ENCODE measurements at places on chromosomes 4 and X.
A peak's percentile ranks its signal among the peaks of the same experiment; 100 is the strongest.

- no peak for DNase-seq
Measured at GRCh38 chrX:44042751-44043150, 69.6 kb upstream of the NDP start.

GRCh38 chr4:41611881-41612871, 74.2 kb downstream of the LIMCH1 start:
- peak; percentile 24 for DNase-seq

DNA sequence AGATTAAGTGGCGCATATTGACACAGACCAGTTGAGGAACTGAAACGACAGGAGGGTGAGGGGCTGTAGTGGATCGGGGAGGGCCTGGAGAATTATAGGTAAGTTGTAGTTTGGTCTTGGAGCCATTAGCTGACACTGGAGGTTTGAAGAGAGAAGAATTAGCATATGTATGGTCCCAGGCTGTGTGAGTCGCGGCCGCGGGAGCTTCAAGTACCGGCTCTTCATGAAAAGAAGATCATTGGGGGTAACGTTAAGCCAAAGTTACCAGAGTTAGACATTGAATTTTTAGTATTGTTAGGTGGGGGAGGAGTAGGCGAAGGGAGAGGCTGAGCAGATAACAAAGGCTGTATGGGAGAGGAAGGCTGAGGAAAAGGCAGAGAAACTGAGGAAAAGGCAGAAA, 56.5 kb downstream of the ZNF674 start:
- peak; percentile 18 for DNase-seq

GRCh38 chr4:68076194-68076593, 53.5 kb downstream of the TMPRSS11F start:
- peak; percentile 31 for DNase-seq

GRCh38 chr4:15884666-15885065, 53.9 kb downstream of the FGFBP1 start:
- DNase-seq, result no peak

- no peak for DNase-seq
Measured at GRCh38 chr4:25330335-25330734, 17.8 kb downstream of the ZCCHC4 start.

GRCh38 chr4:53306729-53307128, 59.1 kb downstream of the SCFD2 start:
- DNase-seq, result no peak

DNA sequence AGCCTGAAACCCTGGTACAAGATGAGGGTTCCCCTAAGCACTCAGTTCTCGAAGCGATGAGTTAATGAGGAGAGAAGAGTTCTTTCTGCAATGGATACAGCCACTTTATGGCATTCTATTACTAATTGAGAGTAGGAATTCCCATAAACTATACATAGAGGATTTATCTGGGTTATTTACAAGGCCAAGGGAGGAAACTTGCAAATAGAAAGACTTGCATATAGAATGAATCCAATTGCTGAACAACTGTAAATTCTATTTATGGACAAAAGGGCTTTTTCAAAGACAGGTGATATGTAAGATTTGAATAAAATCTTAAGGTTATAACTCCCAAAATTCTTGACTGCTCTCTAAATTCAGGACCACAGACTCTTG, 182.2 kb downstream of the PPARGC1A start:
- no peak for DNase-seq

DNA sequence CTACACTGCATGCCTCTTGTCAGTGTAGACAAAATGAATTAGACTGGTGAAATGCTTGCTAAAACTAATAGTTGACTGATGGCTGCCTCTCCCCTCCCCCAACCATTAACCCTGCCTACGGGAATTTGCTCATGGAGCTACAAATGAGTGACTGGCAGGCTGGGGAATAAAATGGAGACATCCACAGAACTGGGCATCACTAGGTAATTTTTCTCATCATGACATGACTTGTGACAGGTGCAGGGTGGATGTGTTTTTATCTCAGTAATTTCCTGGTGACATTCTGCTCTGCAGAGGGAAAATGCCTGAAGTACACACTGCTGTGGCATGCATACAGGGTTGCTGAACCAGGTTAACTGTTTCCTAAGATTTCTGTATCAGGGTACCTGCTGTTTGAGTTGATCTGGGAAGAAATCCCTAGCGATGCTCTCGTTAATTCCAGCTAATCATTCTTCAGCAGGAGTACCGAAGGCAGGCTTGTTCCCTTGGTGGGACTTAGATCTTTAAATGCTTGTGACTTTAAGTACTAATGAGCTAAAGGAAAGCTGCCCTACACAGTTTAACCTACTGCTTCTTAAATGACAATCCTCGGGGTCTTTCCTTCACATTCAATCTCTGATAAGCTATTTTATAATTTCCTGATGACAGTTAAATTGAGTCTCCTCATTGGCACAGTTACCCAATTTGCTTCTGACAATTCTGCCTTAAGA, 376.3 kb upstream of the LCORL start:
- no peak for DNase-seq

GRCh38 chr4:3424522-3425095, 17.2 kb upstream of the HGFAC start:
- no peak for DNase-seq

DNA sequence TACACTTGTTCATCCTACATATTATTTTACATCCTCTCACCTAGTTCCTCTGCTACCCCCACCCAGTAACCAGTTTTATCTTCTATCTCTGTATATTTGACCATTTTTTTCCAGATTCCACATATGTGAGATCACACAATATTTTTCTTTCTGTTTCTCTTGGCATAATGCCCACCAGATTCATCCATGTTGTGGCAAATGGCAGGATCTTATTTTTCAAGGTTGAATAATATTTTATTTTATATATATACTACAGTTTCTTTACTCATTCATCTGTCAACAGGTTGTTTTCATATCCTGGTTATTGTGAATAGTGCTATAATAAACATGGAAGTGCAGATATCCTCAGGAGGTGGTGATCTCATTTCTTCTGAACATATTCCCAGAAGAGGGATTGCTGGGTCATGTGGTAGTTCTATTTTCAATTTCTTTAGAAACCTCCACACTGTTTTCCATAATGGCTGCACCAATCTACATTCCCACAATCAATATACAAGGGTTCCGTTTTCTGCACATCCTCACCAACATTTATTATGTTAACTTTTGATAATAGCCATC, 48.2 kb downstream of the THAP9 start:
- no peak for DNase-seq

- DNase-seq, result no peak
Measured at GRCh38 chr4:129543299-129543698, 447.3 kb downstream of the C4orf33 start.

- DNase-seq, result no peak
Measured at GRCh38 chrX:1545776-1546408, 8.9 kb upstream of the P2RY8 start.

- no peak for DNase-seq
Measured at GRCh38 chrX:9728261-9728660, 37.4 kb downstream of the GPR143 start.

DNA sequence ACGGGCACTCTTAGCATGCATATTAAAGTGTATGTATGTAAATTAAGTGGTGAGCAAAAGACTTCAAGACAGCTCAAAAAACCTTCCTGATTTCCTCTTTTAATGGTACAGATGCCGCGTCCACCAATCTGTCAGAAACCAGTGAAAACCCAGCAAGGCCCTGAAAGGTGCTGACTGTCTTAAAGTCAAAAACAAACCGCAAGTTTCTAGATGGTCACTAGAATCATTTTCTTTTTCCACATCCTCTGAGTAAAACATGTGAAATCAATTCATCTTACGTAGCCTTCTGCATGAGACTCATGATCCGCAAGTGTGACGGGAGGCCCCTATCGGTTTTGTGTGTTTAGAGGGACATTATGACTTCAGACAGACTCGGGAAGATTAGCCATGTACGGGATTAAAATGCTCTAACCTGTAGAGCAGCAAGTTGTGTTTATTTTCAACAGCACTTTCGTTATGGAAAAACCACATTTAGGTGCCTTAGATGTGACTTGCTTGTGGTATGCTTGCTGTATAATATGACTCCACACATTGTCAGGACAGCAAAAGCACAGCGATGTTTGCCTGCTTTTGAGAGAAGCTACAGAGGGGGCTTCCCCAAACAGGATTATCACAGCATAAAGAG, 88.2 kb upstream of the STS start:
- no peak for DNase-seq

DNA sequence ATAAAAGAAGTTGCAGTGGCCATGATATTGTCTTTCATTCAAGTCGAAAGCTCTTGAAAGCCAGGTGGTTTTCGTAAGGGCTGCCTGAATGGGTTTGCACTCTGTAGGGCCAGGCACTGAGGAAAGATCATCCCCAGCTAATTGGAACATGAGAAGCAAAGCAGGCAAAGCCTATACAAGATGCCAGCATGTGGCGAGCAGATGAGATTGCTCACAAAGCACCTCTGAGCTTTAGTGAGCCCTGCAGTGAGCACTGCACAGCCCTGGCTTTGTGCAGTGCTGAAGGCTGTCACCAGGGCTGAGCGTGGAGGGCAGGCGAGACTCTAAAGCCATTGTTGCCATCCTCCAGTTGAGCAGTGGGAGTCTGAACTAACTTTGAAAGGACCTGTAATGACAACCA, 53.8 kb downstream of the HADH start:
- no peak for DNase-seq

DNA sequence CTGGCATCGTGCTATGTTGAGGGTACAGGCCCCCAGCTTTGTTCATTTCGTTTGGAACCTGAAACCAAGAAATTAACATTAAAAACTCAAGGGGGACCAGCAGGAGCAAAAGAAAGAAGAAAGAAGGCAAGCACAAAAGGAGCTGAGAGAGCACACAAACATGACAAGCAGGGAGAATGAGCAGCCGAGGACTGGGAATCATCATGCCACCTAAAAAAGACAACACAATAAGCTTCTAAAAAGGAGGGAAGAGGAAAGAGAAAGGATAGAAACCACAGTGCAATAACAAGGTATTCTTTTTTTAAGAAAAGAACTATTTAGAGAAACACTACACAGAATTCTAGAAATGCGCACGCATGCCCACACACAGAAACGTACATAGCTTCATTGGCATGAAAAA, 103.2 kb upstream of the FAM9B start:
- no peak for DNase-seq

DNA sequence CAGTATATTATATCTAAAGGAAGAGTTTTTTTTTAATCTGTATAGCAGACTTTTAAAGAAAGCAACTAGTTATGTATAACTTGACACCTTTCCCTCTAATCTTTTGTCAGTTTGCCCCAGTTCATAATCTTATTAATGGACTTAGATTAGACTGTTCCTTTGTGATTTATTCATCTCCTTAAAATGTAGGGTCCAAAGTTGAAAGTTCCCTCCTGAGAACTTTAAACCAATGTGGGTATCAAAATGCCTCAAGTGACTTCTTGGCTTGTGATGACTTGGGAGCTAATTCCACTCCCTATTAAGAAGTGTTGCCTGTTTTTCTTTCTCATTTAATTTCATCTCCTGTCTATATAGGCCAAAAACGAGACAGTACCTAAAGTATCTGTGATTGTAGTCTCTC, 6.3 kb upstream of the SDAD1 start:
- no peak for DNase-seq

GRCh38 chr4:122687531-122688061, 44.9 kb upstream of the BBS12 start:
- DNase-seq, result no peak

- DNase-seq, result no peak
Measured at GRCh38 chr4:176358083-176358469, 38.3 kb downstream of the SPCS3 start.

- DNase-seq, result no peak
Measured at GRCh38 chr4:124631760-124632159, 80.8 kb downstream of the ANKRD50 start.

GRCh38 chr4:6658597-6659075, 18.2 kb downstream of the MRFAP1 start:
- DNase-seq, result peak; percentile 86

- no peak for DNase-seq
Measured at GRCh38 chr4:66225539-66225938, 555.2 kb upstream of the EPHA5 start.

DNA sequence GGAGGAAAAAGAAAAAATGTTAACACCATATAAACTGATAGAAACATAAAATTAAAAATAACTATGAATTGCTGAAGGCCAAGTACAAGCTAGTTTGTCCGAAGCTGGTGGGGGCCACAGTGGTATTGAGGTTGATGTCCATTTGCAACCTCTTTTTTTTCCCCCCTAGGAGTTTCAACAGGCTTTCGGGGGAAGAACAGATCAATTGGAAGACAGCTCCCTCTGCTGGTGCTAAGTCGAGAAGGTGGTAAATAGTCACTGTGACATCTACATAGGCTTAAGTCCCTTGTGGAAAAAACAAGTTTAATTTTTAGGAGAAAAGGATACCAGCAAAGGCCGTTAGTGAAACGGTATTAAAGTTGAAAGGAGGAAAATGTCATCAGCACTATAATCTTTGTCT, 115.7 kb upstream of the ZXDA start:
- DNase-seq, result peak; percentile 3

DNA sequence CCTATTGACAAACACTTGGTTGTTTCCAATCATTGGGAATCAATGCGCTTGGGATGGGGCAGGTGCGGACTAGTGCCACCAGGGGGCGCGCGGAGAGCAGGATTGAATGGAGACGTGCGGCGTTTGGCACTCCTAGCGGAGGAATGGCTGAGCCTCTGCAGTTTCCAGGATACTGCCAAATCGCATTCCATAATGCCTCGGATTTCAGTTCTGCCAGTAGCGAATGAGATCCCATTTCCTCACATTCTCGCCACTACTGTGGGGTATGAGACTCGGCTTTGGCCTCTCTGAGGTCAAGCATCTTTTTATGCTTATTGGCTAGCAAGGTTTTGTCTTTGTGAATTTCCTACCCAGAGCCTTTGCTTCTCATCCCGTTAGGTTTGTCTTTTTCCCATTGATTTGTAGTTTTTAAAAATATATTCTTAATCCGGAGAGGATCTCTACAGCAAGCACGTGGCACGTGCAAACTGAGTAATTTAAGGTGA, 28.7 kb downstream of the CLDN34 start:
- peak; percentile 94 for DNase-seq

GRCh38 chr4:182194091-182194824, 48.9 kb upstream of the TENM3 start:
- no peak for DNase-seq

- no peak for DNase-seq
Measured at GRCh38 chr4:176043838-176044588, 21.6 kb upstream of the WDR17 start.

GRCh38 chr4:84479663-84480062, 19.4 kb downstream of the NKX6-1 start:
- DNase-seq, result peak; percentile 57

DNA sequence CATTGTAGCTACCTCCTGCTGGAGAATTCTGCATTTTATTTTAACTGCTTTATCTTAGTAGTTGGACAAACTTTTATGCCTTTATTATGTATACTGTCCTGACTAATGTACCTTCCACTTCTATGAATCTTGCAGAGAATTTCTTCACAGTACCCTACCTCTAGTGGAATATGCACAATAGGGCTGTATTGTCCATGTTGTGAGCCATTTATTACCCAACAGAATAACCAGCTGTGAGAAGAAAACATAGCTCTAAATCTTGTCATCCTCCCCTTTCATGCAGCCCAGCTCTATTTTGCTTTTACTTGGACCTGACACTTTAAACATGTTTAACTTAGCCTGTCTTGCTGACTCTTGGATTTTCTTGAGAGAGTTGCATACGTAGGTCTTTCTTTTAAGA, 56.2 kb downstream of the MCUB start:
- no peak for DNase-seq

GRCh38 chr4:15001248-15001868, 923 bp upstream of the CPEB2 start:
- peak; percentile 17 for DNase-seq

Measured in H7 (cell line).